Fibroblast of upper back skin (primary cell): ENCODE measurements at places on chromosomes 11 and 22.

DNA sequence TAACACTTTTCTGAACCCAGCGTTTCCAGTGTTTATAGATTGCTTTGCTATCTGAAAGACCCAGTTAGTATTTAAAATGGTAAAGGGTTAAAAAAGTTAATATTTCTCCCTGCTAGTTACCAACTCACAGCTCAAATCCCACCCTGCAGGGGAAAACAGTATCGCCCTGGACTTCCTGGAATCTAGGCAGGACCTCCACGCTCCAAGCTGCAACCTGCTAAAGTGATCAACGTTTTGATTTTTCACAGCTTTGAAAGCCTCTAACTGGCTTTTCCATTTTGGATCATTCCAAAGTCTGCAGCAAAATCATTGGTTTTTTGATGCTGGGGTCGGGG is 4.6 kb downstream of the FZD4 start:
- DNase-seq, result no peak

DNA sequence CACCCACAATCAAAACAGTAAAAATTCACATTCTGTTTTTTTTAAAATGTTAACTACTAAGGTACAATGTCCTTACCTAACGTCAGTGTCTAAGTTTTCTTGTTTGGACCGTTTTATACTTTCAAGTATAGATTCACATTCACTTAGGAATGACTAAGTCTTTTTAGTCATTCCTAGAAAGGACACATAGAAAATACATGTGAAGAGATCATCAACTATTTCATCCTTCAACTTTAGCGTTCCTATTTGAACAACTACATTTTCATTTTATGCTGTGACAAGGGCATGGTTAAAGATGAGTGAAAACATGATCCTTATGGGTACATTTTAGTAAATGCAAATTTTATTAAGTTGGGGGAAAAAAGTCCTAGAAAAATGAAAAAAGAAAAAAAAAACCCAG is 62.8 kb downstream of the DDX10 start:
- DNase-seq, result no peak

DNA sequence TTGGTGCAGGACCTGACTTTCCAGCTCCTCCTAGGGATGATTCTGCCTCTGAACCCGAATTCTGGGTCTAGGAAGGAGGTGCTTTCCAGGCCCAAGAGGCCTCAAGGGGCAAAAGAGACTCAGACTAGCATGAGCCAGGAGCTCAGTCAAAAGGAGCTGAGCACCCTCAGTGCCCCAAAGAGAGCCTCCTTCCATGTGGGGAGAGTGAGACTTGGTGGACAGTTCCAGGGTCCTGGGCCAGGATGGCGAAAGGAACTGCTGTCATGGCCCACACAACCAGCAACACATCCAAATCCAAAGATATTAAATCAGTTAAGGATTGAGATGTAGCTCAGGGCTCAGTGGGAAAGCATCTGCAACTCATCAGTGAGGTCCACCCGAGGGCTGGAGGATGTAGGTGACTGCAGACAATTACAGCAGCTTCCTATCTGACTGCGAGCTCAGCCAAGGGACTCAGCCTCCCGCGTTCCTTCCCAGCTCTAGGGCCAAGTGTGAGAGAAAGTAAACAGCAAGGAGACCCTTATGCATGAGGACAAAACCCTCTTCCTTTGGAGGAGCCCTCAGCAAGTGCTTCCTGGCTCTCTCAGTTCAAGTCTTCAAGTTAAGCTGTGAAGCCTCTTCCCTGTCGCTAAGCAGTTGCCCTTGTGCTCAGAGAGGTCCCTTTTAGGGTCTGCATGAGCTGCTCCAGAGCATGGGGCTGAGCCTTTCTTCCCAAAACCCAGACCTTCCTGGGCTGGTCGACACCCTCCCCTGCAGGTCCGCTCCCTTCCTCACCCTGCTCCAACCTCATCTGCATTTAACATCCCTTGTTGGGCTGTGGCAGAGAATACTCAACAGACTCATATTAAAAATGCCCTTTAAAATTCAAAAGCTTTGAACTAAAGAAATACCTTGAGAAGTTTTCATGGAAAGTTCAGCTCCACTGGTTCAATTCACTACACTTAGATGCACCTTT is 35.8 kb downstream of the C11orf58 start:
- DNase-seq, result no peak

DNA sequence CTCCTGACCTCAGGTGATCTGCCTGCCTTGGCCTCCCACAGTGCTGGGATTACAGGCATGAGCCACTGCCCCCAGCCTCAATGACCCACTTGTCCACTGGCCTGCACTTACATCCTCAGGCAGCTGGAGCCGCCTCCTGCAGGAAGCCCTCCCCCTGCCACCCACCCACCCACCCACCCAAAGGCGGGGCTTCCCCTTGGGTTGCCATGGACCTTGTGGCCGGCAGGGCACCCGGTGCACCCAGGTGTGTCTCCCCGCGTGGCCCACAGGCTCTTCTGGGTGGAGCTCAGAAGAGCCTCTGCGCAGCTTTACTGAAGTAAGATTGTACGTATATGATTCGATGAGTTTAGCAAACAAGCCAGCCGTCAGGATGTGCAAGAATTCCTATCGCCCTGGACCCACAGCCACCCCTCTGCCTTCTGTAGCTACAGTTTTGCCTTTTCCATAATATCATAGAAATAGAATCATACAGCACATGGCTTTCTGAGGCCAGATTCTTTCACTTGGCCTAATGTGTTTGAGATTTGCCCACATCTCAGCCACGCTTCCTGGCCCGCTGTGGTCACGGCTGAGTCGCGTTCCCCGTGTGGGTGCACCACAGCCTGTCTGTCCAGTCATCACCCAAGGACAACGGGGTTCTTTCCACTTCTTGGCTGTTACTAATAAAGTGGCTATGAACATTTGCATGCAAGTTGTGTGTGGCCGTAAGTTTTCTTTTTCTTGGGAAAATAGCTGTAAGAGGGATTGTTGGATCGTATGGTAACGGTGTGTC is 5.3 kb upstream of the BRSK2 start:
- DNase-seq, result no peak

DNA sequence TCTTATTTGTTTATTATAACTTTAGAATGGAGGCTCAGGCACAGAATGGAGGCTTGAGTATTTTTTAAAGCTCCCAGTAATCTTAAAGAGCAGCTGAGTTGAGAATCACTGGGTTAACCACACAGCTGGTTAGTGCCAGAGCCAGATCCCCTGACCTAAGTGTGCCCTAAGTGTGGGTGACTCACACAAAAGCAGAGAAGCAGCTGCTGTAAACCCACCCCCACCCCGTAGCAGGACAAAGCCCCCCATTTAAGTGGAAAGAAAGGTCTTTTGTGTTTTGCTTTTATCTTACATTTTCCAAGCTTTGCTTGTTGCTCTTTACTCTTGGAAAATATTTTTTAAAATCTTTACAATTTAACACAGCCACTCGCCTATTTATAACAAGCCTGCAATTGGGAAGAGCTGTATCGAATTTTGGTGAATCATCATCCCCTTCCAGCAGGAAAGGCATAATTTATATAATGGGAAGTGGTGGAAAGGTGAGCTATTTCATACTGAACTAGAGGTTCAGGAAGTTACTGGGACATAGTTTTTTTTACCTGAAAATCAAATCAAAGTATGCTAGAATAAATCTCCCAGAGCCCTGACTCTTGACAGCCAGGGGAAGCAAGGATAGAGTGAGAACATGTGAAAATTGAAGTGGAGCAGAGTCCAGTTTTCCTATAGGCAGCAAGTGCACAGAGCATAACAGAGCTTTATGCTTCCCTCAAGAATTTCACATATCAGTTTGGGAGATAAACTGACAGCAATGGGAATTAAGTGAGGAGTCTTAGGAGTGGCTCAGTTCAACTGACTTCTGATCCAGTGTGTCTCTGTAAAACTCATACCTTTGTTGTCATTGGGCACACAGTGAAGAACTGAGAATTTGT is 405.7 kb downstream of the AASDHPPT start:
- peak; percentile 70 for DNase-seq

DNA sequence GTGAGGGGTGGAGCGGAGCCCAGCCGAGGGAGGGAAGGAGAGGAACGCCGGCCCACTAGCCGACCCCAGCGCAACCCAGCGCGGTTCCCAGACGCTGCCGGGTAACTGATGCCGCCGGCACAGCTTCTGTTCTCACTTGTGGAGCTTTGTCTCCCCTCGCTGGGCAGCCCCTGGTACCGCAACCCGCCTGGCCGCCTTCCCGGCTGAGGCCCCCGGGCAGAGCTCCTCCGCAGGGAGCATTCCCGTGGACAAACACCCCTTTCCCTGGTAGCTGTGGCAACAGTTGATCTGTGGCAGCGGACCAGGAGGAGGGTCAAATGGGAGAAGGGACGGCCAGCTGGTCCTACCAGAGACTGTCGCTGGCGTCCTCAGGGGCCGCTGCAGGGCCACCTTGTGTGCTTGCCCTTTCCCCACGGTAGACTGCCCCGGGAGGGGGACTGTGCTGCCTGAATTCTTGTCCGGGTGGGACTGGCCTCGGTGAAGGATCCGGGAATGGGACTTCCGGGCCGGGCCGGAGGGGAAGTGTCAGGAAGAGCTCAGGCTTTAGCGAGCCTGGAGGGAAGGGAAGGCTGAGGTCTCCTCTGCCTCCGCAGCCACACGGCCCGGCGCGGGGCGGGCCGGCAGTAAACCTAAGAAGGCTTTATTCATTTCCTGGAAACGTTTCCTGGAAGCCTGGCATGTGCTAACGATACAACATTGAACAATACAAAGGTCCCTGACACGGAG is 468.0 kb downstream of the OPCML start:
- peak; percentile 82 for DNase-seq

DNA sequence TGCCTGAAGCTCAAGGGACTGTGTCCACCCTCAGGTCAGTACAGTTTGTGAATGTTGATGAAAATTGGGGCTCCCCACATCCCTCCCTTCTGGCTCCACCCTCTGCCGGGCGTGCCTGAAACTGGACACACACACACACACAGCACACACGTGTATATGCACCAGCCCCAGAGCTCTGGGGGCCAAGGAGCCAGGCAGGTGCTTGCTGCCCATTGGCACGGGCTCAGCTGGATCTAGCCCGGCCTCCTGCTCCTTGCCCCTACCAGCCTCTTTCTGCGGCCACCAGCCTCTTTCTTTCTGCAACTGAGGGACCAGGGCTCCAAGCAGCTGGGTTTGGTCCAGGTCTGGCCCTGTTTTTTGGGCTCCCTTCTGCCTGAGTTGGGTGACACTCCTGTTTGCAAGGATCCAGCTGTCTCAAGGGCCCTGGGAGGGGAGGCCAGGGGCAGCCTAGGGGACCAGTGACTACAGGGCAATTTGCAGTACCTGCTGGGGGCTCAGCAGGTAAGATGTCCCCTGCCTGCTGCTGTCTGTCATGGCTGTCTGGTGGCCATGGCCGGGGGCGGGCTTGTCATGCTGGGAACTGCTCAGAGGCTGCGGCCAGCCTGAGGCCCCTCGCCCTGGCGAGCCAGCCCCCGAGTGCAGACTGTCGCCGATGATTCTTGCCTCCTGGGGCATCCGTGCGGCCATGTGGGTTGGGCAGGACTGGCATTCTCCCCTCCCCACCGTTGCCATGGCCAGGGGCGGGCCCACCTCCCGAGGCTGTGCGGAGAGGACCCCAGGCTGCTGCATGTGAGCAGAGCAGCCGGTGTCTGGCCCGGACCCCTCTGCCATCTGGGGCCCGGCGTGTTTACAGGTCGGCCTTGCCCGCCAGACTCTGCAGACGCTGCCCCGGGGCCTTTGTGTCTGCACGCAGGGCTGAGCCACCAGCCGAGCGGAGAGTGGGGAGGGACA is 51.5 kb upstream of the PPARA start:
- DNase-seq, result no peak

DNA sequence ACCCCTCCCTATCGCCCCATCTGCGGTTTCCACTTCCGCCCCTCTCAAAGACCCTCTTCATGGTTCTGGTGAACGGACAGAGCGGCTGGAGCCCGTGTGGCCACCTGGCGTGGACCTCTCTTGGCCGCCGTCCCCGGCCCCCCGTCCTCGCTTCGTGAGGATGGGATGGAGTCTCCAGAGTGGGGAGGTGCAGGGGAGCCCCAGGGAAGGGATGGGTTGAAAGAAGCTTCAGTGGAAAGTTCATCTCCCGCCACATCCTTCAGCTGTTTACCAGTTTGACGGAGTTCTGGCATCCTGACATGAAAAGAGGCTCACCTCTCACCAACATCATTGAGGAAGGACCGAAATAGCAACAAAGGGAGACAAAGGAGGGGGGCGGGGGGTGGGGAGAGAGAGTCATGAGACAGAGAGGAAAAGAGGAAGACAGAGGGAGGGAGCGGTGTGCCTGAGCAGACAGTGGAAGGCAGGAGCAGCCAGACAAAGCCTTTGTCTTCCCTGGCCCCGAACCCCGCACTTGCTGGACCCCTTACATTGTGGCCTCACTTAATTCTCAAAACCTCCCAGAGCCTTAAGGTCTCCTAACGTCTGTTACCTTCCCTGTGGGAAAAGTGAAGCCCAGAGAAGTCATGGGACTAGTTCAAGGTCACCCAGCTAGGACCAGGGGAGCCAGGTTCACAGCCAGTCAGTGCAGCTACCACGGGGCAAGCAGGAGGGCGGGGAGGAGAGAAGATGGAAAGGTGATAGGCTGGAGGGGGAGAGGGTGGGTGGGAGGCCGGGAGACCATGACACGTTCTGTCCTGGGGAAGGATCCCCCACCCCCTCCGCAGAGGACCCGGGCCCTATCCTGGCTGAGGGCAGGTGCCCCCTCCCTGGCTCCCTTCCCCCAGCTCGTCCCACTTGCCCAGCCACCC is 54.9 kb downstream of the CD6 start:
- no peak for DNase-seq

GRCh38 chr11:11971906-11972547 is 36.4 kb downstream of the DKK3 start:
- no peak for DNase-seq

GRCh38 chr11:16979703-16980622 is 34.3 kb downstream of the PLEKHA7 start:
- DNase-seq, result no peak

DNA sequence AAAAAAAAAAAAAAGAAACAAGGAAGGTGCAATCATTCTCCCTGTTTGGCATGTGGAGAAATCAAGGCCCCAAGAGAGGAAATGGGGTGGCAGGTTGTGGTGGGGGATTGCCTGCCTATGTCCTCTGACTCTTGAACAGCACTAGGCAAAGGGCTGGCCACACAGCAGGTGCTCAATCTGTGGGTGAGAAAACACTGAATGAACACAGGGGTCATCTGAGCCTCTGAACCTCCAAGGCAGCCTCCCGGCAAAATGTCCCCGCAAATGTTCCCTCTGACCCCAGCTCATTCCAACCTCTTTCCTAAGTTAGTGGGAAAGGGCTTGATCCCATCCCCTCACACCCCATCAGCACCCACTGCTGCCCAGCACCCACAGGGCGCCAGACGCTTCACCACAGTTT is 4.6 kb downstream of the PLA2G6 start:
- DNase-seq, result no peak

DNA sequence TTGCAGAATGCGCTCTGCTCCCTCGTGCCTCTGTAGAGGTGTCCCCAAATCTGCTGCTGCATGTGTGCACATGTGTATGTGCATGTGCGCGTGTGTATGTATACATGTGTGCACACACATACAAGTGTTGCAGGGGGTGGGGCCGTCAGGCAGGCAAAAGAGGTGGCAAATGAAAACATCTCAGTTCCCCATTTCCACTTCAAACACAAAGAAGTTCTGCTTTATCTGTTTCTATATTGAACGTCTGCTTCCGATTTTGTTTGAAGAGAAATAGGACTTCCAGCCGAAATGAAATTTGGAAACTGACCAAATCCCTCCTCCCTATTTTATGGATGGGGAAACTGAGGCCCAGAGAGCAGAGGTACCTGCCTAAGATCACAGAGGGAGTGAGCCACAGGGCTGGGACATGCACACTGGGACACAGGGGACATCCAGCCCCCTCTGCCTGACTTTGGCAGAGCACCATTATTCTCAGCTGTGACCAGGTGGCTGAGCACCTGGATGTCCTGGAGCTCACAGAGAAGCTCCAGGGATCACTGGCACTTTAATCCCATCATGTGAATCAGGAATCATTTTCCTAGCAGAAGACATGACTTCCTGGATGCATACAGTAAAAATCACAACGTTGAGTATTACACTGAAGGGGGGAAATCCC is 41.2 kb upstream of the ALX4 start:
- no peak for DNase-seq

GRCh38 chr11:78985663-78986062 is 411.0 kb upstream of the NARS2 start:
- no peak for DNase-seq
